ENCODE measurements at places on chromosomes 6 and 20.

GRCh38 chr6:88843040-88843439 is 120.4 kb downstream of the RNGTT start:
- peak overlapping the region; percentile 69 for H3K27ac ChIP-seq
- no peak overlapping the region for H3K4me3 ChIP-seq
- no peaks in the 10 kb centered on the region for H3K27me3 ChIP-seq
- no peak for DNase-seq
- no peaks in the 10 kb centered on the region for H3K4me1 ChIP-seq

DNA sequence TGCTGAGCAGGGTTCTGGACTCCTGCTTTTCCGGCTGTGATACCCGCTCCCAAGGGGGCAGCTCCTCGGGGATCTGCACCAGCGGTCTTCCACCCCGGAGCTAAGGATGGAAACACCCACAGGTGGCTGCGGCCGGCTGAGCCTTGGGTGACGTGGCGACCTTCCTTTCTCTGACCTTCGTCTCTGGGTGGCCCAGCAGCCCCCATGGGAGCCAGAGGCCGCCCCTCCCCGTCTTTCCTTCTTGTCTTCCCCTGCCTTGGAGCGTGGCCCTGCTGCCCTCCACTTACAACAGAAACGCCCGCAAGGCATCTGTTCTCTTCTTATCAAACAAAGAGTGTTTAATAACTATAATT is 405.7 kb downstream of the TAF4 start:
- no peaks in the 10 kb centered on the region for H3K4me1 ChIP-seq
- no peak overlapping the region for H3K4me3 ChIP-seq
- no peak overlapping the region for H3K27ac ChIP-seq
- no peaks in the 10 kb centered on the region for H3K27me3 ChIP-seq

DNA sequence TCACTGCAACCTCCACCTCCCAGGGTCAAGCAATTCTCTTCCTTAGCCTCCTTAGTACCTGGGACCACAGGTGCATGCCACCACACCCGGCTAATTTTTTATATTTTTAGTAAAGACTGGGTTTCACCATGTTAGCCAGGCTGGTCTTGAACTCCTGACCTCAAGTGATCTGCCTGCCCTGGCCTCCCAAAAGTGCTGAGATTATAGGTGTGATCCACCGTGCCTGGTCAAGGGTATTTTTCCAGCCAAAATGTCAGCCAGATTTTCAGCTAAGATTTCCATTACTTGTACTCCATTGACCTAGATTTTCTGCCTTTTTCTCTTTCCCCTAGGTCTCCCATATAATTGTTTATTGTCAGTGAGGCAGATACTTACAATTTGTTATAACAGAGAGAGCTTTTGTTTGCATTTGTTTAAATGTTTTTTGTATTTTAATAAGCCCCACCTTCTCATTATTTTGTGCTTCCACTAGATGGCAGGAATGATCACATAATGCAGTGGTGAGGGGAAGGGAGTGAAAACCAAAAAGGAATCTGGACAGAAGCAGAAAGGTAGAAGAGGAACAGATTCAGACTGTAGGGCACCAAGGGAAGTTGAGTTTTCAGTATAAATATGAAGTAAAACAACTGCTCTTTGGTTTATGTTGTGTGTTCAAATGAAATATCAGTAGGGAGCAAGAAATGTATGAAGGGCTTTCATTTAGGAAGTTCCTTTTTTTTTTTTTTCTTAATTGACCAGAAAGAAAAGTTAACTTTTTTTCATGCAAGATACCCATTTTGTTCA is 29.7 kb downstream of the RPF2 start:
- H3K27ac ChIP-seq: no peak overlapping the region
- no peaks in the 10 kb centered on the region for H3K27me3 ChIP-seq
- H3K36me3 ChIP-seq: no peaks in the 10 kb centered on the region

DNA sequence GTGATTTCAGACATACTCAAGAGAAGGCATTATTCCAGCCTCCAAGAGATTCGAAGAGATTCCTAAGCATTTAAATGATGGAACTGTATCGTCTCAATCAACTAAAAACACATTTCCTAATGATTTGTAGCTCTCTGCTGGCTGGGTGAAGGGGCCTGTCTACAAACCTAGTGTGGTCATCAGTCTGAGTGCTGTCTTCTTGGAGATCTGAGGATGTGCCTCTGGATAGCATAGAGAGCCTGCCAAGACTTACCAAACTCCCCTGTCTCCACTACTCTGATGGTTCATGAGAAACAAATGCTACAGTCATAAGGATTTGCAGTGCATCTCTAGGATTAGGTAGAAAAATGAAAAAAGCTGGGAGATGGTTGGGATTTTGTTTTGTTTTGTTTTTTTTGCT is 176.9 kb upstream of the CITED2 start:
- no peak overlapping the region for H3K27ac ChIP-seq
- no peaks in the 10 kb centered on the region for H3K4me1 ChIP-seq
- H3K36me3 ChIP-seq: no peaks in the 10 kb centered on the region
- no peak for DNase-seq

GRCh38 chr20:53897884-53898555 is 172.4 kb downstream of the BCAS1 start:
- H3K4me3 ChIP-seq: no peak overlapping the region
- no peaks in the 10 kb centered on the region for H3K27me3 ChIP-seq
- no peak overlapping the region for H3K27ac ChIP-seq
- H3K36me3 ChIP-seq: no peaks in the 10 kb centered on the region
- no peaks in the 10 kb centered on the region for H3K4me1 ChIP-seq

- no peak overlapping the region for H3K4me3 ChIP-seq
- no peaks in the 10 kb centered on the region for H3K27me3 ChIP-seq
- H3K36me3 ChIP-seq: no peaks in the 10 kb centered on the region
- H3K4me1 ChIP-seq: peaks cover 48% of the 10 kb centered on the region
Observed at GRCh38 chr20:25194333-25194972, 1.1 kb upstream of the ENTPD6 start.

DNA sequence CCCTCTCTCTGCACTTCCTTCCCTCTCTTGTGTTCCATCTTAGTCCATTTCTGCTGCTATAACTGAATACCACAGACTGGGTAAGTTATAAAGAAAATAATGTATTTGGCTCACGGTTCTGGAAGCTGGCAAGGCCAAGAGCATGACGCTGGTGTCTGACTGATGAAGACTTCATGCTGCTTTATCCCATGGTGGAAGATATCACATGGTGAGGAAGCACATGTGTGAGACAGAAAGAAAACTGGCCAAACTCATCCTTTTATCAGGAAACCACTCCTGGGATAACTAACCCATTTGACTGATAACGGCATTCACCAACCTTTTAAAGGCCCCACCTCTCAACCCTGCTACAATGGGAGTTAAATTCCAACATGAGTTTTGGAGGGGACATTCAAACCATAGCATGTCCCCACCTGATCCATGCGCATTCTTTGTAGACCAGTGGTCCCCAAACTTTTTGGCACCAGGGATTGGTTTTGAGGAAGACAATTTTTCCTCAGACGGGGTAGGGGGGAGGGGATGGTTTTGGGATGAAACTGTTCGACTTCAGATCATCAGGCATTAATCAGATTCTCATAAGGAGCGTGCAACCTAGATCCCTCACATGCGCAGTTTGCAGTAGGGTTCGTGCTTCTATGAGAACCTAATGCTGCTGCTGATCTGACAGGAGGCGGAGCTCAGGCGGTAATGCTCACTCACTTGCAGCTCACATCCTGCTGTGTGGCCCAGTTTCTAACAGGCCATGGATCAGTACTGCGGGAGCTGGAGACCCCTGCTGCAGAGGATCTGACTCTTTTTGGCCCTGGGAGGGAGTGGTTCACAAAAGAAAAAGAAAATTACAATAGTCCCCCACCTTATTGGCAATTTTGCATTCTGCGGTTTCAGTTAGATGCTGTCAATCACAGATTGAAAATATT is 71.7 kb upstream of the RNF24 start:
- H3K36me3 ChIP-seq: no peaks in the 10 kb centered on the region
- no peaks in the 10 kb centered on the region for H3K27me3 ChIP-seq
- H3K27ac ChIP-seq: no peak overlapping the region

- peaks cover 18% of the 10 kb centered on the region for H3K4me1 ChIP-seq
- no peak overlapping the region for H3K4me3 ChIP-seq
- no peak for DNase-seq
- H3K36me3 ChIP-seq: no peaks in the 10 kb centered on the region
- H3K27me3 ChIP-seq: no peaks in the 10 kb centered on the region
Observed at GRCh38 chr6:151036869-151037680, 171.6 kb downstream of the MTHFD1L start.

GRCh38 chr6:127878115-127878514 is 22.7 kb downstream of the THEMIS start:
- no peak for DNase-seq
- no peaks in the 10 kb centered on the region for H3K36me3 ChIP-seq
- no peaks in the 10 kb centered on the region for H3K4me1 ChIP-seq
- no peaks in the 10 kb centered on the region for H3K27me3 ChIP-seq
- no peak overlapping the region for H3K27ac ChIP-seq

DNA sequence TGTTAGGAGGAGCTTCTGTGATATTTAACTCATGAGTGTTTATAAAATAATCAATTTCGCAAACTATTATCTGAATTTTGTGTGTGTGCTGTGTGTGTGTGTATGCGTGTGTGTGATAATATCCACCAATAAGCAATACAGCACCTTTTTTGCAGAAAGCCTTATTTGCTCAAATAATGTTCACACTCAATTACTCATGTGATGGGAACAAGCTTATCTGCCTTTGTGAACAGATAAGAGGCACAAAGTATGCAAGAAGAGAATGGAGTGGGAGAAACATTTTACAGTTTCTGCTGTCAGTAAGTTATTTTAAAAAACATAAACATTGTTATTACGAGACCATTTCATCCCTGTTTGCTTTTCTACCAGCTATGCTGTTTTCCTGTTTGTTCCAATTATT is 36.7 kb upstream of the PTPRK start:
- DNase-seq: no peak
- H3K27me3 ChIP-seq: no peaks in the 10 kb centered on the region
- no peak overlapping the region for H3K4me3 ChIP-seq
- no peaks in the 10 kb centered on the region for H3K4me1 ChIP-seq
- H3K36me3 ChIP-seq: no peaks in the 10 kb centered on the region

- no peaks in the 10 kb centered on the region for H3K4me1 ChIP-seq
- no peak for DNase-seq
- no peak overlapping the region for H3K4me3 ChIP-seq
- no peak overlapping the region for H3K27ac ChIP-seq
- no peaks in the 10 kb centered on the region for H3K27me3 ChIP-seq
Observed at GRCh38 chr6:80006541-80006940, 2.1 kb downstream of the TTK start.

DNA sequence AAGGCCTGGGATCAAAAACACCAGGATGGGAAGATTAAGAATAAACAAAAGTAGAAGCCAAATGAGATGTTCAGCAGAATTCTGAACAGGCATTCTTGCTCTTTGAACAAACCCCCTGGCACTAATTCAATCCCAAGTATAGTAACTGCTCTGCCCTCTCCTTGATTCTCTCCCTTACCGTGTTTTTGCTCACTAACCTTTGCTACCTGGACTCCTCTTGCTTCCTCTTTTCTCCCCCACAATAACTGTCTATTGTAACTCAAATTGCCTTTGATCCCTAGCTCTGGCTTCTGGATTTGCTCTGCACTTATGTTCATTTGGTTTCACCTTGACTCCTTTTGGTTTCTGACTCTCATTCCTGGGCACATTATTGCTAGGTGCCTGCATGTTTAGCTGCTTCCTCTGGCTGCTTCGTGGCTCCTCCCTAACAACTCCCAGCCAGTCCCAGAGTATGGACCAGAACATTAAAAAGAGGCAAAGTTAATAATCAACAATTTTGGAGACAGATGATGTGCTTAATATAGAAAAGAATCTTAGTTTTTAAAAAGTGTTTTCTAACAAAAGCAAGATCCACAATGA is 65.4 kb upstream of the PHIP start:
- H3K36me3 ChIP-seq: no peaks in the 10 kb centered on the region
- no peak overlapping the region for H3K4me3 ChIP-seq
- no peaks in the 10 kb centered on the region for H3K27me3 ChIP-seq
- H3K27ac ChIP-seq: no peak overlapping the region
- no peak for DNase-seq
- no peaks in the 10 kb centered on the region for H3K4me1 ChIP-seq

GRCh38 chr6:137107767-137108105 is 63.0 kb upstream of the IL20RA start:
- H3K4me1 ChIP-seq: no peaks in the 10 kb centered on the region
- no peak overlapping the region for H3K4me3 ChIP-seq
- no peak for DNase-seq
- no peaks in the 10 kb centered on the region for H3K27me3 ChIP-seq

- peaks cover 20% of the 10 kb centered on the region for H3K4me1 ChIP-seq
- no peak overlapping the region for H3K4me3 ChIP-seq
- no peak overlapping the region for H3K27ac ChIP-seq
- no peak for DNase-seq
- no peaks in the 10 kb centered on the region for H3K36me3 ChIP-seq
Observed at GRCh38 chr6:90156861-90157260, 139.8 kb downstream of the BACH2 start.

- peak overlapping the region; percentile 73 for H3K27ac ChIP-seq
- H3K4me3 ChIP-seq: no peak overlapping the region
- H3K27me3 ChIP-seq: no peaks in the 10 kb centered on the region
- H3K36me3 ChIP-seq: no peaks in the 10 kb centered on the region
- DNase-seq: peak; percentile 66
Observed at GRCh38 chr20:25308671-25309394, 60.9 kb downstream of the PYGB start.

- no peaks in the 10 kb centered on the region for H3K36me3 ChIP-seq
- H3K27ac ChIP-seq: no peak overlapping the region
- no peaks in the 10 kb centered on the region for H3K4me1 ChIP-seq
- H3K27me3 ChIP-seq: no peaks in the 10 kb centered on the region
Observed at GRCh38 chr6:130046671-130047070, 28.3 kb downstream of the L3MBTL3 start.

DNA sequence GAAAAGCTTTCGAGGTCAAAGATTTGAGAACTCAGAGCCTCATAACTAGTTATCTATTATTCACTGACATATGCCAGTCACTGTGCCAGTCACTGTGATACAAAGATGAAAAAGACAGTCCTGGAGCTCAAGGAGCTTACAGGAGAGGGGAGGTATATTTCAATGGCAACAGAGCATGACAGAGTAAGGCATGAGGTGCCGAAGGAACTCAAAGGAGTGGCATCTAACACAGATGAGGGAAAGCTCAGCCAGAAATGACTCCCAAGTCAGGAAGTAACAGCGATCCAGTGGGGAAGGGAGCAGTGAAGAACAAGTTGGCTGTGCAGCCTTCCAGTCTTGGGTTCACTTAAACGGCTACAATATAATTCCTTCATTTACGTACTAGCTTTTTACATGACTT is 46.6 kb downstream of the DTNBP1 start:
- H3K27me3 ChIP-seq: no peaks in the 10 kb centered on the region
- H3K4me3 ChIP-seq: no peak overlapping the region
- peaks cover under 1% of the 10 kb centered on the region for H3K4me1 ChIP-seq
- DNase-seq: no peak

DNA sequence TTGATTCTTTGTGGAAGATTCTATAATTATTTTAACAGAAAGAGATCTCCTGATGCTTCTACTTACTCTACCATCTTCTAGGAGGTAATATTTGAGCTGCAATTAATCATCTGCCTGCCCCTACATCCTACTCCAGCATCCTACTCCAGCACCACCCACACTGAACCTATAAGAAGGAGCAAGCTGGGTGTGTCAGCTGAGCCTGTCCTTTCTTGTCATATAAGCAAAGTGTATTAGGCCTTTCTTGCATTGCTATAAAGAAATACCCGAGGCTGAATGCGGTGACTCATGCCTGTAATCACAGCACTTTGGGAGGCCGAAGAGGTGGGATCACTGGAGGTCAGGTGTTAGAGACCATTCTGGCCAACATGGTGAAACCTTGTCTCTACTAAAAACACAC is 84.2 kb upstream of the ARG1 start:
- no peak overlapping the region for H3K27ac ChIP-seq
- no peak overlapping the region for H3K4me3 ChIP-seq
- no peaks in the 10 kb centered on the region for H3K4me1 ChIP-seq
- DNase-seq: no peak
- no peaks in the 10 kb centered on the region for H3K36me3 ChIP-seq
- no peaks in the 10 kb centered on the region for H3K27me3 ChIP-seq

Measured in sigmoid colon (tissue), 7 donors.